Keratinocyte (primary cell): ENCODE measurements at places on chromosomes 2 and 18. TPM values are rescaled to one million over a fixed set of nuclear protein-coding genes. Genes with fewer than 3 reads are reported as not detected.

GRCh38 chr2:66569321-66569851 lies 134.5 kb downstream of the MEIS1 start:
- H3K27ac ChIP-seq, result no peak overlapping the region
- no peak overlapping the region for H3K4me3 ChIP-seq
- H3K27me3 ChIP-seq, result no peaks in the 10 kb centered on the region
- no peak for DNase-seq
- H3K4me1 ChIP-seq, result no peaks in the 10 kb centered on the region
- H3K36me3 ChIP-seq, result no peaks in the 10 kb centered on the region

DNA sequence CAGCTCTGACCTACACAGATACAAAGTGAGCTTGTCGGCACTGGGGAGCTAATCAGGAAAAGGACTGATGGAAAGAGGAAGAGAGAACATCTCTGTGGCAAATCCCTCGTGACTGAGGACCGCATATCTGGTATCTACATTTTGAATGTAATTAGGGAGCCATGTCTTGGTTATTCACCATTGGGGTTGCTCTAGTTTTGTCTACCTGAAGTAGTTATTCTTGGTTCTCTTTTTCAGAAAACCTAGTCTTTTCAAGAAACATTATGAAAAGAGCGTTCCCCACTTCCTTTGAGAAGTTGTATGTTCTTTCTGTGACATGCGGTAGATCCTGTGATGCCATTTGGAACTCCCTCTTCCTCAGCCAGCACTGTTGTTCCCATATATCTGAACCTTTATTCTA lies 104.4 kb downstream of the DOCK10 start:
- H3K27me3 ChIP-seq, result no peaks in the 10 kb centered on the region
- H3K36me3 ChIP-seq, result no peaks in the 10 kb centered on the region
- no peak for DNase-seq
- H3K27ac ChIP-seq, result no peak overlapping the region
- H3K4me1 ChIP-seq, result no peaks in the 10 kb centered on the region
- H3K4me3 ChIP-seq, result no peak overlapping the region

AGXT gene
- not detected in 3 replicates for polyA plus RNA-seq

DNA sequence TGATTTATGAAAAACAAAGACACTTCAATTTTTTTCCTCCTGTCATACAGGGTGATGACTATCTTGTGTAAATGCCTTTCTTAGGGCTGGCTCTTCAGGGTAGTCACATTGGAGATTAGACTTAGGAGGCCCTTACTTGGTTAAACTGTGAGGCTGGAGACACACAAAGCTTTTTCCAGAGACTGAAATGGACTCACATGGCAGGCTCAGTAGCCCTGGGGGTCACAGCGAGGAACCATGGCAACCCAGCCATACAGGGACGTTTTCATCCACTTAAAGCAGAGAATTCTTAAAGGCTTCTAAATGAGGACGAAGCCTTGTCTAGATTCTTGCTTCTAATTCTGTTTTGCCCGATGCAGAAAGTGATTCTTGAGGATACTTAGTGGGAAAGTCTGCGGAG lies 57.3 kb upstream of the ZDBF2 start:
- H3K36me3 ChIP-seq, result no peaks in the 10 kb centered on the region
- peaks cover 15% of the 10 kb centered on the region for H3K4me1 ChIP-seq
- H3K4me3 ChIP-seq, result no peak overlapping the region
- H3K27me3 ChIP-seq, result no peaks in the 10 kb centered on the region

ERICH2 gene
- 0.41 to 1.3 TPM (median 0.45 TPM) in 3 replicates for polyA plus RNA-seq

NETO1 gene
- polyA plus RNA-seq, result 16.3 to 23.4 TPM (median 19.2 TPM) in 3 replicates

DNA sequence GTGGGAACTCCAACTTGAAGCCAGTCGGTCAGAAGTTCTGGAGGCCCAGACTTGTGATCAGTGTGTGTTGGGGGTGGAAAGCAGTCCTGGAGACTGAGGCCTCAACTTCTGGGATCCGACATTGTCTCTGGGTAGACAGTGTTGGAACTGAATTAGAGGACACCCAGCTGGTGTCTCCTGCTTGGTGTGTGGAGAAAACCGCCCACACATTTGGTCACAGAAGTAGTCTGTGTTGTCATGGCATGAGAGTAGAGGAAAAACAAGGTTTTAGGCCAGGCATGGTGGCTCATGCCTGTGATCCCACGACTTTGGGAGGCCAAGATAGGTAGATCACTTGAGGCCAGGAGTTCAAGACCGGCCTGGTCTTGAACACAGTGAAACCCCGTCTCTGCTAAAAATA lies 51.5 kb downstream of the PUM2 start:
- H3K4me1 ChIP-seq, result peaks cover 3% of the 10 kb centered on the region
- no peak overlapping the region for H3K4me3 ChIP-seq
- no peak for DNase-seq
- peaks cover 9% of the 10 kb centered on the region for H3K36me3 ChIP-seq
- H3K27me3 ChIP-seq, result no peaks in the 10 kb centered on the region

LIPG gene
- polyA plus RNA-seq, result 200 to 263 TPM (median 241 TPM) in 3 replicates

- DNase-seq, result no peak
- H3K27me3 ChIP-seq, result no peaks in the 10 kb centered on the region
- no peak overlapping the region for H3K4me3 ChIP-seq
- H3K36me3 ChIP-seq, result peaks cover 11% of the 10 kb centered on the region
- H3K27ac ChIP-seq, result no peak overlapping the region
- no peaks in the 10 kb centered on the region for H3K4me1 ChIP-seq
Measured at GRCh38 chr2:127479219-127479825, 47.0 kb downstream of the IWS1 start.

NEU2 gene
- polyA plus RNA-seq, result not detected in 3 replicates

TMEM127 gene
- 30.8 to 45.6 TPM (median 35.8 TPM) in 3 replicates for polyA plus RNA-seq

GRCh38 chr2:54471221-54471711 lies 15.1 kb downstream of the SPTBN1 start:
- no peak overlapping the region for H3K4me3 ChIP-seq
- no peak for DNase-seq
- no peak overlapping the region for H3K27ac ChIP-seq
- peaks cover 10% of the 10 kb centered on the region for H3K4me1 ChIP-seq
- no peaks in the 10 kb centered on the region for H3K27me3 ChIP-seq
- H3K36me3 ChIP-seq, result no peaks in the 10 kb centered on the region

- DNase-seq, result no peak
- no peak overlapping the region for H3K4me3 ChIP-seq
- H3K36me3 ChIP-seq, result no peaks in the 10 kb centered on the region
- H3K27ac ChIP-seq, result no peak overlapping the region
Measured at GRCh38 chr18:13268158-13269012, 49.8 kb downstream of the LDLRAD4 start.

C1QL2 gene
- not detected in 3 replicates for polyA plus RNA-seq

FMNL2 gene
- 38.6 to 62.7 TPM (median 38.9 TPM) in 3 replicates for polyA plus RNA-seq

GCG gene
- not detected in 3 replicates for polyA plus RNA-seq

PLCL1 gene
- polyA plus RNA-seq, result 0.01 TPM in 2 of 3 replicates, not detected in the other

DNA sequence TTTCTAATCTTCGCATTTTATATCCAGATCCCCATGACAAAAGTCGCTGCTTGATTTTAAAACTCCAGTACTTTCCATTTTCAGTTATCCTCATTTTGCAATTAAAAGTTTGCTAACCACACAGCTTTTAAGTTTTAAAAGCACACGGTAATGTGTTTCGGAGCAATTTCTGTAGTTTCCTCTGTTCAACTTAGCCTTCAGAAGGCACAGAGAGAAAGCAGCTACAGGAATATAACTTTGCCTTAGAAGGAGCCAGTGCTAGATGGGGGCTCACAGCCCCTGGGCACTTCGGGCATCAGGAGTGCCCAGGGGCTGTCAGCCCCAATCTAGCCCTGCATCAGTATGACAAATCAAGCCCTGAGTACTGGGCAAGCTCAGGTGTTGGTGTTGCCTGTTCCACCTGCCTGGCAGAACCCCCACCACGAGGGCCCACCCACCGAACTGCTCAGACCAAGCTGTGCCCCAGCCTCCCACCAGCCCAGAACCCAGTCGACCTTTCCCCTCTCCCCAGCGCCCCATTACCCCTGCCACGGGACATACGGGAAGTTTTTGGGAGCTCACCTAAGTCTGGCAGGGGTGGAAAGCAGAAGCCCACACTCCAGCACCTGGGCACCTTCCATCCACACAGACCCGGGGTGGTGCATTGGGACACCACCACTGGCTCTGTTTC lies 47.3 kb downstream of the TRABD2A start:
- H3K4me3 ChIP-seq, result no peak overlapping the region
- H3K27me3 ChIP-seq, result no peaks in the 10 kb centered on the region
- H3K27ac ChIP-seq, result no peak overlapping the region
- no peaks in the 10 kb centered on the region for H3K36me3 ChIP-seq
- H3K4me1 ChIP-seq, result no peaks in the 10 kb centered on the region

DNA sequence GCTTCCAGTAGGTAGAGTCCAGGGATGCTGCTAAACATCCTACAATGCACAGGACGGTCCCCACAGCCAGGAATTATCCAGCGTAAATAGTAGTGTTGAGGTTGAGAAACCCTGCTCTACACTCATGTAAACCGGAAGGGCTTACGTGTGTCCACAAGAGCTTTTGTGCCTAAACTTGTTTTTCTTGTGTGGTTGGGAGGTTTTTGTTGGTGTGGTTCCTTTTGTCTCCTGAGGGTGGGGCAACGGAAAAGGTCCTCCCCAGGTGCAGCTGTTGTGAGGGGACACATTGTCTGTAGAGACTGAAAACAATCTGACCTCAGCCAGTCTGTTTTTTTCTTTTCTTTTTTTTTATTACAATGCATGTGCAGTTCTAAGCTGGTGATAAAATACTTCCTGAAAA lies 72.7 kb upstream of the MGAT5 start:
- H3K4me3 ChIP-seq, result no peak overlapping the region
- H3K27me3 ChIP-seq, result no peaks in the 10 kb centered on the region
- H3K27ac ChIP-seq, result peak overlapping the region; percentile 49

ONECUT2 gene
- under 0.01 to 0.01 TPM (median 0.01 TPM) in 3 replicates for polyA plus RNA-seq

TMEM247 gene
- polyA plus RNA-seq, result not detected in 3 replicates

DNA sequence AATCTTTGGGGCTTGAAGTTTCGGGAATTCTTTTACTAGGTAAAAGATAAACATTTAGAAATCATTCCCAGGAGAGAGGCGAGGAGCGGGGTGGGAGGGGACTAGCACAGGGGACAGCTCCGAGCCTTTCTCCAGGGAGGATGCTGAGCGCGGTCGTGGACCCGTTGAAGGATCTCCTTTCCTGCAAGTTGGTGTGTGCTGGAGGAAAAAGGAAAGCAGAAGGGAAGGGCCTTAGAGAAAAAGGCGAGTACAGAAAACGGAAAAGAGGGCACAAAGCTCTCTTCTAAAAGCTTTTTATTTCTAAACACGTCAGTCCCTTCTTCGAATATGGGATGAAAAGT lies 640 bp downstream of the SLC39A6 start:
- no peak for DNase-seq
- no peaks in the 10 kb centered on the region for H3K27me3 ChIP-seq
- H3K27ac ChIP-seq, result peak overlapping the region; percentile 93
- peak overlapping the region; percentile 92 for H3K4me3 ChIP-seq

DNA sequence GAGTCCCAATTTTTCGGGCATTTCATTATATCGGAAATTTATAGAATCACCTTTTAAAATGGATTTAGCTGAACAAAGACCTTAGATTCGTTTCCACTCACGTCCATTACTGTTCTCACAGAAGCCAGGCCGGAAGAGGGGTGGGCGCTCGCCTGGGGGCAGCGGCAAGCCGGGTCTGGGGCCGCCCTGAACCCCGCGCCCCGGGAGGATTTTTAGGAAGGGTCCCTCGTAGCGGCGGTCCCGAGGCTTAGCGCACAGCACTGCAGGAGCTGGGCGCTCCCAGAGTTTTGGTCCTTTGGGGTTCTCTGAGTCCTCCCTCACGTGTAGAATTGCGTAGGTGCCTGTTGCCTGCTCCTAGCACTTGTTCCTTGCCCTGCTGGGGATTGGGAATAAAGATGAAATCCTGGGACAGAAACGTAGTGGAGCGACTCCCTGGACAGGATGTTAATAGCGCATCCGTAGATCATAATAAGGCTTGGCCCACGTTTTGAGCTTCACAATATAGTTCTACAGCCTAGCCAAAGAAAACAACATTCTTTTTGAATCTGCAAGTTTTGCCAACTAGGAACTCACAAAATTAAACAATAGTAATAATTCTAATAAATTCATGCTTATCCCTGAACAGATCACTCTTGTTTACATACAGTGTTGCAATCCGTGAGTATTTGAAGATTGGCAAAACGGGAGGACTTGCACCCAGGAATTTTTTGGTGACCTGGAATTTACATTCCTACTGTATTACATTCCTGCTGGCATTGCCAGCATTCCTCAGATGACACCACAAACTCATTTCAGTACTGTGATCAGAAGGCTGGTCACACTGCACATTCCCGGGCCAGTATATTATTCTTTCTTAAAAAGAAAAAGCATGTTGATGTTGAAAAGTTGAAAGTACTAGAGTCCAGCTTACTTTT lies 875 bp downstream of the C18orf63 start:
- H3K27ac ChIP-seq, result no peak overlapping the region
- no peaks in the 10 kb centered on the region for H3K4me1 ChIP-seq
- no peaks in the 10 kb centered on the region for H3K36me3 ChIP-seq
- no peak for DNase-seq
- H3K27me3 ChIP-seq, result no peaks in the 10 kb centered on the region

- H3K27me3 ChIP-seq, result peaks cover 7% of the 10 kb centered on the region
- no peaks in the 10 kb centered on the region for H3K36me3 ChIP-seq
- no peaks in the 10 kb centered on the region for H3K4me1 ChIP-seq
- DNase-seq, result no peak
Measured at GRCh38 chr2:99711144-99711543, 221.3 kb upstream of the REV1 start.

- H3K36me3 ChIP-seq, result no peaks in the 10 kb centered on the region
- no peak overlapping the region for H3K27ac ChIP-seq
- no peak for DNase-seq
- no peaks in the 10 kb centered on the region for H3K4me1 ChIP-seq
- no peak overlapping the region for H3K4me3 ChIP-seq
Measured at GRCh38 chr2:45884126-45884525, 232.7 kb downstream of the PRKCE start.

LDLRAD4 gene
- polyA plus RNA-seq, result under 0.01 to 0.04 TPM in 2 of 3 replicates, not detected in the other

- H3K27ac ChIP-seq, result peak overlapping the region; percentile 59
- H3K4me3 ChIP-seq, result no peak overlapping the region
- H3K27me3 ChIP-seq, result no peaks in the 10 kb centered on the region
Measured at GRCh38 chr2:112726487-112727190, 5.8 kb downstream of the NT5DC4 start.

DNA sequence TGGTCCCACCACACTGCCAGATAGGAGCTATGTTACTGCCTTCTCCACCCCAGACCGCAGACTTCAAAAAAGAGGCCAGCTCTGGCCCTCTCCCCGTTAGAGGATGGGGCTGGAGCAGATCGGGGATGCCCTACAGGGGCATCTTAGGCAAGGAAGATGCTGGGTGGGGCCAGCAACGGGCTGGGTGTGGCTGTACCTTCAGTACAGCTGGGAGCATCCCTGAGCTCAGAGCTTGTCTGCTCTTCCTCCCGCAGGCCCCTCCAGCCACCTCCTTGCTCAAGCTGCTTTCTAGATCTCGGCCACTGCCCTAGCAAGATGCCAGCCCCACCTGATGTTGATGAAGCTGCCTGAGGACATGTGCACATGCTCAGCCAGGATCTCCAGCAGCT lies 9.8 kb downstream of the PTPRN start:
- no peak overlapping the region for H3K4me3 ChIP-seq
- H3K27me3 ChIP-seq, result peaks cover 45% of the 10 kb centered on the region

DNA sequence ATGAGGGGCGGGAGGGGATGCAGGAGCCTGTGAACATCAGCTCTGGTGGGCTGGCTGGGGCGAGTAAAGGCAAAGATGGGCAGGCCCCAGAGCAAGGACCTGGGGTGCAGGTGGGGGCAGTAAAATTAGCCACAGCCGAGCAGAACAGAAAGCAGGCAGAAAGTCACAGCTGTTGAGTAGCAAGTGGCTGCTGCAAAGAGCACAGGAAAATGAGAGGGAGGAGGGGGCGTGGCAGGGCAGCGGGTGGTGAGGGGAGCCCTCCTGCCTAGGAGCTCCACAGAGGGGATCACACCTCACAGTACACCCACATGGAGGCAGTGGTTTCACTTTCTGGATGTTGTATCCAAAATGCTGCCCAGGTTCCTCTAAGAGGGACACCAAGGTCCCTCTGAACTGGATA lies 79.6 kb downstream of the LBH start:
- no peak overlapping the region for H3K27ac ChIP-seq
- no peaks in the 10 kb centered on the region for H3K27me3 ChIP-seq
- H3K4me1 ChIP-seq, result no peaks in the 10 kb centered on the region

CYTIP gene
- 0.06 to 0.21 TPM in 2 of 3 replicates, not detected in the other for polyA plus RNA-seq
